Adipocyte (in vitro differentiated cells): ENCODE measurements at places on chromosomes 4 and X.

DNA sequence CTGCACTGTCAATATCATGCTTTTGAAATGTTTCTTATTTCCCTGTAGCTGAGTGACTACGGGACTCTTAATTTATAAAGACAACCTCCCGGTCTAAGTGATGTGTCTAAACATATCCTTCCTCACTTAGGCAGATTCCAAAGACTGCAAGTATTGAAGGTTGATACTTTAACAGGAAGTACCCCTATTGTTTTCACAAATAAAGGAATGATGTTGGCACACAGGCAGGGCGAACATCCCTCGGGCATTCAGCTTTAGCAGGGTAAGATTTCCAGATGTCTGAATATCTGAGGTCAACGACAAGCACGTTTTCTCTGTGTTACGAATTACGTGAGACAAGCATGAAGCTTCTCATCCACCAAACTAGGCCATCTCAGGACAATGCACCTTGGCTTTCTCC, 638.0 kb upstream of the FRG1 start:
- no peak for DNase-seq

GRCh38 chr4:55517526-55518229, 29.0 kb downstream of the CLOCK start:
- DNase-seq = no peak

- DNase-seq = no peak
These were observed 124.7 kb downstream of the UCHL1 start for GRCh38 chr4:41381384-41381783.

- no peak for DNase-seq
These were observed 320.1 kb downstream of the TRIML1 start for GRCh38 chr4:188459381-188459780.

- DNase-seq = no peak
These were observed 4.7 kb upstream of the FGFR3 start for GRCh38 chr4:1788254-1788973.

GRCh38 chr4:117637347-117637746, 396.9 kb upstream of the NDST3 start:
- no peak for DNase-seq

- no peak for DNase-seq
These were observed 75.2 kb upstream of the PLAC8 start for GRCh38 chr4:83189631-83190136.

DNA sequence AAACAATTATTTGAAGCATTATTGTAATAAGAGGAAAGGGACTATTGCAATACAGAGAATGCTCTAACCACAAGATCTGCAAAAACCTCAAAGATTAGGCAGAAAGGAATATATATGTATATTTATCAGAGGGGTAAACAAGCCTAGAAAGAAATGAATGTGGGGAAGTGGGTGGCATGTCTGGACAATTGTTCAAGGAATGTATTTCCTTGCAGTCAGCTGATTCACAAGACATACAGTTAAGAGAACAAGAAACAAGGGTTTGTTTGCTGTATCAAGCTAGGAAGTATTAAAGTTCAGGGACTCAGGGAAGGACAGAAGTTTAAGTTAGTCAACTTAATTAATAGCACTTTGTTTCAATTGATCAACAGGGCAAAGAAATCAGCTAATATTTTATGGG, 514.7 kb downstream of the CENPC start:
- DNase-seq = peak; percentile 43

DNA sequence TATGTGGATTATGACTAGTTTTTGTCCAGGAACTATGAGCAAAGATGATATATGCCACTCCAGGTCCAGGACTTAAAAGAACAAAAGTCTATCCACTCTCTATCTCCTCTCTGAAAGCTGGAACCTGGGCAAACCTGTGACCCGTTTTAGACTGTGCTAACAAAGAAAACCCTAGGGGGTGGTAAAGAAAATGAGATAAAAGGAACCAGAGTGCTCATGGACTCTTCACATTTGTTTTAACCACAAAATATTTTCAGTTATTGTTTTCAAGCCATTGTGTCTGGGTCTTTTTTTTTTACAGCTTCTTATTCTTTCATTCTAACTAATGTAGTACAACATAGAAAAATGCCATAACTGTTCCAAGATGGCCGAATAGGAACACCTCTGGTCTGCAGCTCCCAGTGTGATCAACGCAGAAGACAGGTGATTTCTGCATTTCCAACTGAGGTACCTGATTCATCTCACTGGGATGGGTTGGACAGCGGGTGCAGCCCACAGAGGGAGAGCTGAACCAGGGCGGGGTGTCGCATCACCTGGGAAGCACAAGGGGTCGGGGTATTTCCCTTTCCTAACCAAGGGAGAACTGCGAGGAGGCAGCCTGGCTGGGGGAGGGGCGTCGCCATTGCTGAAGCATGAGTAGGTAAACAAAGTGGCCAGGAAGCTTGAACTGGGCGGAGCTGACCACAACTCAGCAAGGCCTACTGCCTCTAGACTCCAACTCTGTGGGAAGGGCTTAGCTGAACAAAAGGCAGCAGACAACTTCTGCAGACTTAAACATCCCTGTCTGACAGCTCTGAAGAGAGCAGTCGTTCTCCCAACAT, 45.1 kb downstream of the CHM start:
- DNase-seq = no peak

DNA sequence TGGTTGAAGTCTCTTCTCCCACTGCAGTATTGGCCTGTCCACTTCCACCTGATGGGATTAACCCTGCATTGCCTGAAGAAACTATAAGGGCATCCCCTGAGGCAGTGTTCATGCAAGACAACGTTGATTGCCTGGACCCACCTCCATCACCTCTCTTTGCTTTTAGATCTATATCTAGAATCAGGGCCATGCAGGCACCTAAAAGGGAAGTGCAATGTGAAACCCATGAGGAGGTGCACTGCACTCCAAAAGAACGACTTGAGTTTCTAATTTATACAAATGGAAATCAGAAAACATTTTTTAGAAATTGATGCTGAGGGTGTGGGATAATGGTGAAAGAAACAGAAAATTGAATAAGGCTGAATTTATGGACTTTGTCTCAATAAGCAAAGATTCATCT, 694.4 kb downstream of the TRAM1L1 start:
- no peak for DNase-seq

GRCh38 chr4:158450741-158451140, 70.9 kb upstream of the RXFP1 start:
- peak; percentile 62 for DNase-seq

- no peak for DNase-seq
These were observed 20.4 kb downstream of the TMLHE start for GRCh38 chrX:155592331-155592730.

- peak; percentile 26 for DNase-seq
These were observed 28.1 kb upstream of the HPRT1 start for GRCh38 chrX:134431894-134432293.

DNA sequence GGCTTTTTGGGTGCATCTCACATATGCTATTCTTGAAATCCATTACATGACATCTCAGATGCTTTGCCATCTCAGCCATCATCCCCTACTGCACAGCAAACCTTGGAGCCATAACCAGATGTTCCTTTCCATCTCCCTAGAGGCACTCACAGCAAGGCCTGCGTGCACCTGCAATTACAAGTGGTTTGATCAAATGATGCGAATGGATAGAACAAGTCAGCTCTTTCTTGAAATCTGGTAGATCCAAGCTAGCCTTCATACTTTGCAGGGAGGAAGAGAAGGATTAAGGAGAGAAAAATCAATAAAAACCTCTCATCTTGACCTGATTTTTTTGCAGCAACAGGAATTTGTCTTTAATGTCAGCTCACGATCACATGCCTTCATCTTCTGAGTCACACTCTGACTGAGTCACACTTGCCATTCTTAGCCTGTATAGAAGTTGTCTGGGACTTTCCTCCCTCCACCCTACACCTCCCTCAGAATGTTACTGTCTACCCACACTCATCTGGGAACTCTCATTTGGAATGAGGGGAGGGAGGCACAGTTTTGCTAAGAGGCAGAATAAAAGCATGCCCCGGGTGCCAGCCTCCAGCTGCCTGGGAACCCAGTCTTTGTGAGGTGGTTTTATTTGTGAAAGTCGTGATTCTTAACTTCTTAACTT, 11.9 kb upstream of the TRIML1 start:
- peak; percentile 85 for DNase-seq

DNA sequence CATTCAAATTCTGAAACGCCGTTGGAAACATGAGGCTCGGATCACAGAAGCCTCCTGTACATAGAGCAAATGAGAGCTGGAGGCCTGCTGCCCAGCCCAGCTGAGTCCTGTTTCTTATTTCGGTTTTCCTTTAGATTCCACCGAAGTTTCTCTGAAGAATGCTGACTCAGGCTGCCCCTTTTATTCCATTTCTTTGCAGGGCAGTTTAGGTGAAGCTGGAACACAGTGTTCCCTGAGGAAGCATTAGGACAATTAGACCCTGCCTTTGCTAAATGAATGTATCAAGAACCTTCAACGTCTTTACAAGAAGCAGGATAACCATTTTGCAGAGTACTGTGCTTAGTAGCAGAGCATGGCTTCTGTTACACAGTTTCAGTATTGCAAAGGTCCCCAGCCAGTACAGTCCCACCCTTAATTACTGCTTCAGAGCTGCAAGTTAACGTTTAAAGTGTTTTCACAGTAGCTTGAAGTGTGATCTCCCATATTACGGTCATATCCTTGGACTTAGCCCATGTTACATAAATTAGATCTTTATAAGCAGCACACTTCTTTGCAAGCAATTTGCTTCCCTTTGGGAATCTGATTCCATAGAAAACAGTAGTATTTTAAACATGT, 117.0 kb downstream of the TBL1X start:
- DNase-seq = no peak

GRCh38 chrX:15143050-15143824, 126.6 kb downstream of the ASB9 start:
- peak; percentile 64 for DNase-seq

DNA sequence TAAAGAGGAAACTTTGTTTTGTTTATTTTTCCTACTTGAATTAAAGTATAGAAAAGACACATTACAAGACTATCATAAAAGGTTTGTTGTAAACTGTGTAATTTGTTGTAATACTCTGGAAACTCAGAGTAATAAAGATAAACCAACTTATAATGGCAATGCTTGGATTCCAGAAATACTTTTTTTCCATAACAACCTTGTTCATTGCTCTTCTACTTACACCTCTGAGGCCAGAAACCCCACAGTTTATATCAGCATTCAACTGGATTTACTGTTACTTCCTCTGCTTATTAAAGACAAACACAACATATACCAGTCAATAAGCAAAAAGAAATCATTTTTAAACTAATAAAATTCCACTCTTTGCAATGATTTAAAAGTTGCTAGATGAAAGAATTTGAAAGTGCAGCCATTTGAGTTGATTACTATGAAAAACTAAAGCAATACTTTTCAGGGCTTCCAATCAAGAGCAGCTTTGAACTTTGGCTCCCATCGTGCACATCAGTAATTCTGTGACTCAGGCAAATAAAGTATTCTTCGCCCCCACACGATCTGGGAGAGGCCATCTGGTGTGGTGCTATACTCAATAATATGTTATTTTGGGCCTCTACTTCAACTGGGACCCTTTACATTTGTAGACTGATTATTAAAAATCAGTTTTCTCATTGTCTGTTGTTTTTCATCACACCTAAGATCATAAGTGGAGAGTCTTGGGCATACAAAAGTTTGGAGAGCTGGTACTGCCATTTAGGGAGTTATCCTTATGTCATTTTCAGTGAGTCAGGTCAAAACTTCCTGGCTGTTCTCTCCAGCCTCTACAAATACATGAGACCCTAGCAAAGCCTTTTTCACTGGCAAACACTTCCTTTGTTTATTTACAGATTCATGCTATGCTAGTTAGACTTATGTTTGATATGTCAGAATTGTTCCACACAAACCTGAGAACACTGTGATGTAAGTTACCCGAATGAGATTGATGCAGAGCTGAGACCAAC, 20.5 kb downstream of the DDIT4L start:
- DNase-seq = peak; percentile 22

GRCh38 chr4:10336471-10336870, 120.8 kb downstream of the ZNF518B start:
- DNase-seq = peak; percentile 1

DNA sequence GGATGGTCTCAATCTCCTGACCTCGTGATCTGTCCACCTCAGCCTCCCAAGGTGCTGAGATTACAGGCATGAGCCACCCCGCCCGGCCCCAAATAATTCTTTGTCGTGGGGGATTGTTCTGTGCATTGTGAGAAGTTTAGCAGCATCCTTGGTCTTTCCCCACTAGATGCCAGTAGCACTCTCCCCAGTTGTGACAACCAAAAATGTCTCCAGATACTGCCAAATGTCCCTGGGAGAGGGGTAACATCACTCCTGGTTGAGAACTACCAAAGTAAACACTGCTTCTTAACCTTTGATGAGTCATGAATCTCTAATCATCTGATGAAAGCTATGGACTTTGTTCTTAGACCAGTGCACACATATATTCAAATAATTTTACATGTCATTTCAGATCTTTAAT, 90.7 kb upstream of the BRS3 start:
- DNase-seq = no peak

- DNase-seq = no peak
These were observed 21.0 kb upstream of the SORCS2 start for GRCh38 chr4:7171191-7171900.

DNA sequence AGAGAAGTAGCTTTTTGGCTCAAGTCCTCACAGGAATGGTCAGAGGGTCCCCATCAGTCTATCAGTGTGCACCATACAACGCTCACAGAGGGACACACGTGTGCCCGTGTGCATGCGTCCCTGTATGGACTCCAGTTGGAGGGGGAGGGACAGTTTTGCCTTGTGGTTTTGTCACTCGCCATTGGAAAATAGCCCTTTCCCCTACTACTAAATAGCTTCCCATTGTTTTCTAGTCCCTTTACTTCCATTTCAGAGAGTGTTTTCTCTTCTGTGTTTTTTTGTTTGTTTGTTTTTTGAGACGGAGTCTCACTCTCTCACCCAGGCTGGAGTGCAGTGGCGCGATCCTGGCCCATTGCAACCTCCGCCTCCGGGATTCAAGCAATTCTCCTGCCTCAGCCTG, 34.9 kb downstream of the WDR13 start:
- no peak for DNase-seq

DNA sequence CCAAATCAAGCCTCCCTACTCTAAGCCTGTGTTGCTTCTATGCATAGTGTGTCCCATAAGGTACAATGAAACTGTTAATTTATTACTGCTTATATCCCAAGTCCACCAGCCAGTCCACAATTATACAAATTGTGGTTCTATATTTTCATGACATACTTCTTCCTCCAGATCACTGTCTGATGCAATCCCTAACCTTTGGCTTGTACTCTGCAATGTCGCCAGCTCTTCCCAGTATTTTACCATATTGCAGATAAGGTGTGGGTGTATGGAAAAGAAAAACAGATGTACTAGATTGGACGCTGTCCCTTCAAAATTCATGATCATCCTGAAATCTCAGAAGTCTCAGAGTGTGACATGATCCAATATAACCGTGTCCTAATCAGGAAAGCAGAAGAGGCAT, 286.2 kb downstream of the GASK1B start:
- DNase-seq = no peak

- DNase-seq = peak; percentile 8
These were observed 31.3 kb upstream of the TFDP3 start for GRCh38 chrX:133249266-133250058.

GRCh38 chr4:178192611-178193010, 750.4 kb upstream of the AGA start:
- no peak for DNase-seq

DNA sequence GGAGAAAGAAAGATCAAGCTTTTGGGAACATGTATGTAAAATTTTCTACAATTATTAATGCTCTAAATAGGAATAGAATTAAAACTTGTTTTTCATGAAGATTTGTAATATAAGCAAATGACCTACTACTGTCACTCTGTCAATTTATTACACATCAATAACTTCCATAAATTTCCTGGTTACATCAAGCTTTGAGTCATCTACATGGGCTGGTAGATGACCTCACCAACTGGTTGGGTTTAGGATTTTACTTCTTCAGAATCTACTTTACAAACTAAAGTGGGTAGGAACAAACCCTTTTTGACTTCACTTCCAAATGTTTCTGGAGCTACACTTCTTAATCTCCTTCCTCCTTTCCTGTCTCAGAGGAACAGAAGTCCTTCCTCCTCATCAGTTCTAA, 12.0 kb upstream of the LRAT start:
- DNase-seq = no peak
